CD8-positive, alpha-beta memory T cell (primary cell): ENCODE measurements at places on chromosomes 1 and 21. TPM values are rescaled to one million over a fixed set of nuclear protein-coding genes. Genes with fewer than 3 reads are reported as not detected.

DNA sequence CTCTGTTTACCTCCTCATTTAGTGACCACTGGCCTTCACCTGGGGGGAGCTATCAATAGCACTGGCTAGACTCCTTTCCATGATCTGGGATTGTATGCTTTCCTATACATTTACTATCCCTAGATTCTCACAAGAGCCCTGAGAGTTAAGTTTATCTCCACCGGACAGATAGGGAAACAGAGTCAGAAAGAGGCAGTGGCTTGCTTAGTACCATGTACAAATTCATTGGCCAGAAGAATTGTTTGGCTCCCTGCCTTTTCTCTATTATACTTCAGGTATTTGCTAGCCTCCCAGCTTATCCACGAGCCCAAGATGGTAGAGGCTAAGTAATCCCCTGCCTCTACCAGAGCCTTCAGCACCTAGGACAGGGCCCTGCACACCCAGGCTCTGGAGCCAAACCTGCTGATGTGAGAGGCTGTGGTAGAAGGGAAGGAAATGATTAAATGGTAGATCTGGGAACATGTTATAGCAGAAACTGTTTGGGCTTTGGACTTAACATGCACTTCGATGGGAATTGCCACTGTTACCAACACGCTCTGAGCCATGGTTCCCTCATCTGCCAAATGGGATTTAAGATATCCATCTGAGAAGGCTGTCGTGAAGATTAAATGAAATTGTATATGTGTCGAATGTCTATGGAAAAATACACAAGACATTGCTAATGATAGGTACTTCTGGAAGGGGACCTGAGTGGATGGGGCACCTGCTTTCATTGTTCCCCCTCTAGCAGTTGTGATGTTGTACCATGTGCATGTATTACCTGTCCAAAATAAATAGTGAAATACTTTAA is 3.1 kb upstream of the BLACAT1 start:
- peaks cover 24% of the 10 kb centered on the region for H3K27me3 ChIP-seq
- no peak for DNase-seq
- peaks cover 16% of the 10 kb centered on the region for H3K4me1 ChIP-seq

The PEX14 gene
- 22.2 TPM for total RNA-seq

DNA sequence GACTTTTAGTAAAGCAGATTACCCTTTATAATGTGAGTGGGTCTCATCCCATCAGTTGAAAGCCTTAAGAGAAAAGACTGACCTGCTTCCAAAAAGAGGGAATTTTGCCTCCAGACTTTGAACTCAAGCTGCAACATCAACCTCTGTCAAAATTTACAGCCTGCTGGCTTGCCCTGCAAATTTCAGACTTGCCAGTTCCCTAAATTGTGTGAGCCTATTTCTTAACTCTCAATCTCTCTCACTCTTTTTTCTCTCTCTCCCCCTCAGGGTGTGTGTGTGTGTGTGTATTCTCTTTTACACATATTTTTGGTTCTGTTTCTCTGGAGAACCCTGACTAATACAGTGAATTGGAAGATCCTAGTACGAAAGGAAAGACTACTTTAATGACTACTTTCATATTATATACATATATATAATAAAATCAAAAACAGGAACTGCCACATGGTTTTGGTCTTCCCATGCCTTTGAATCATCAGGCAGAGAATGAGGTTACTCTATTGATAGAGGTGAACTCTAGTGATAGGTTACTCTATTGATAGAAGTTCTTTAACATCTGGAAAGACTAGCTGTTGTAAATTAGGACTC is 6.4 kb downstream of the OR2C3 start:
- H3K4me1 ChIP-seq, result no peaks in the 10 kb centered on the region
- H3K4me3 ChIP-seq, result no peak overlapping the region
- no peak overlapping the region for H3K27ac ChIP-seq
- no peaks in the 10 kb centered on the region for H3K36me3 ChIP-seq

The KMO gene
- total RNA-seq, result 1.4 TPM

GRCh38 chr1:85342207-85342606 is 65.8 kb upstream of the BCL10 start:
- H3K4me1 ChIP-seq, result no peaks in the 10 kb centered on the region
- H3K4me3 ChIP-seq, result no peak overlapping the region
- H3K27ac ChIP-seq, result no peak overlapping the region
- H3K27me3 ChIP-seq, result no peaks in the 10 kb centered on the region
- no peaks in the 10 kb centered on the region for H3K36me3 ChIP-seq
- DNase-seq, result no peak

The RHD gene
- total RNA-seq, result not detected

- DNase-seq, result no peak
- H3K4me1 ChIP-seq, result peaks cover 5% of the 10 kb centered on the region
- H3K36me3 ChIP-seq, result no peaks in the 10 kb centered on the region
- no peak overlapping the region for H3K4me3 ChIP-seq
- no peak overlapping the region for H3K27ac ChIP-seq
These were observed 10.0 kb downstream of the STMN1 start for GRCh38 chr1:25896266-25896665.

DNA sequence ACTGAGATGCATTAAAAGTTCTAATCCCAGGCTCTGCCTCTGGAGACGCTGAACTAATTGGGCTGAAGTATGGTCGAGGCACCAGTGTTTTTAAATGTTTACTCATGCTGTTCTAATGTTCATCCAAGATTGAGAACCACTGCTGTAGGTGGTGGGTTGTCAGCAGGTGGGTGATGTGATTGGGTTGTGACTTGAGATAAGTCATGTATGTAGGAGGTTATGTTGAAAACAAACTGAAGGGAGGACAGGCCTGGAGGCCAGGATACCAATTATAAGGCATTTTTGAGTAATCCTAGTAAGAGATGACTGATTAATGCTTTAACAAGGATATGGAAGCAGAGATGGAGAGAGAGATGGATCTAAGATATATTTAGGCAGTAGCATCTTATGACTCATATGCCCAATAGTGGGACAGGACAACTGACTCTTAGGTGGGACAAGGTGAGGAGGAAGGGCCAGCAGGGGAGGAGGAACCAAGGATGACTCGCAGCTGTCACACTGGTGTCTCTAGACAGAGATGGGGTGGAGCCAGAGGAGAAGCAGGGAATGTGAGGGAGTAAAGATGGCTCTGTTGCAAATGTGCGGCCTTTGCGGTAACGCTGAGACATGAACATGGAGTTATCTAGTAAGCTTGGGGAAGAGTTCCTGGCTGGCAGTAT is 29.3 kb downstream of the RAB4A start:
- H3K4me3 ChIP-seq, result no peak overlapping the region
- DNase-seq, result no peak
- peaks cover 35% of the 10 kb centered on the region for H3K36me3 ChIP-seq
- no peak overlapping the region for H3K27ac ChIP-seq
- H3K27me3 ChIP-seq, result no peaks in the 10 kb centered on the region

- no peak for DNase-seq
- no peaks in the 10 kb centered on the region for H3K36me3 ChIP-seq
These were observed 88.8 kb upstream of the IPO9 start for GRCh38 chr1:201740086-201740541.

DNA sequence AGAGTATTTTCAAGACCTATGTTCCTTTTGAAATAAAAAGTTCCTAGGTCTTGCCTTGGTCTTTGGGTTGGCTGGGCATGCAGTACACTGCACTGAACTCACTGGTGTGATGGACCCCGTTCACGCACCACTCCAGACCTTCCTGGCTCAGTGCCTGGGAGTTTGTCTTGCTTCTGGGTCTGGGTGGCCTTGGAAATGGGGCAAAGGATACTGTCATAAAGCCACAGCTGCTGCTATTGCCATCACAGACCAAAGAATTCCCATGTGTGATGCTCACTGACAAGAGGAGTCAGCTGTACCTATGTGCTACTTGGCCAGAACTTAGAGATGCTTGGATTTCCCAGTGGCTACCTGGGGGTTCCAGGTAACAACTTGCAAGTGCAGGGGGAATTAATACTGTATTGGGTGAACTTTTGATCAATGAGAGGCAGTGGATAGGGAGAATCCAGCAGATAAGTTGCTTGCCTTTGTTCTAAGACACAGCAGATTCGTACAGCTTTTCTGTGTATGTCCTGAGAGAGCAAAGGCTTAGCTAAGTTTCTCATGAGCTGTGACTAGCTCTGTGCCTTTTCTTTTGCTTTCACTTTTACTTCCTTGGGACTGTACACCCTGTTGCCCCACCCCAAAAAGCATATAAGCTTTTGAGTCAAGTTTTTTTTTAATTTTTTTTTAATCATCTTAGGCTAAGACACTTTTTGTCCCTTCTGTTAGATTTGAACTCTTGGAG is 115.3 kb downstream of the RUNX1 start:
- peak overlapping the region; percentile 51 for H3K4me3 ChIP-seq
- H3K36me3 ChIP-seq, result no peaks in the 10 kb centered on the region
- peaks cover 81% of the 10 kb centered on the region for H3K4me1 ChIP-seq
- DNase-seq, result no peak
- peak overlapping the region; percentile 32 for H3K27ac ChIP-seq
- H3K27me3 ChIP-seq, result no peaks in the 10 kb centered on the region

DNA sequence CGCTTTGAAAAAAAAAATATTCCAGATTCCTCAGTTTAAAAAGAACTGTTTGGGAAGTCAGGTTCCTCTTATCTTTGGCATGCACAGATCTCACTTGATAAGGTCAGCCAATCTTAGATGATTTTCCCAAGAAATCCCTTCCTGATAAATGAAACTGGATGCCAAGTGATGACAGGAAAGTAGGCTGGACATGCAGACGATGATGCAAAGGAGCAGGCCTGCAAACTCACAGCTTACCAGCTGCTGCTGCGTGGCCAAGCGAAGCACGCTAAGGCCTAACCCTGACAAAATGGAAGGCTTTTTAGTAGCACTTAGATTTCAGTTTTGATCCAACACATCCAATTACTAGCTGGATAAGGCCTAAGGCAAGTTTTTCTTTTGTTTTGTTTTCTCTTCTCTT is 10.1 kb downstream of the TADA1 start:
- no peak for DNase-seq
- peaks cover 25% of the 10 kb centered on the region for H3K36me3 ChIP-seq
- H3K27ac ChIP-seq, result no peak overlapping the region
- no peaks in the 10 kb centered on the region for H3K27me3 ChIP-seq

- DNase-seq, result no peak
- H3K4me3 ChIP-seq, result no peak overlapping the region
- H3K36me3 ChIP-seq, result no peaks in the 10 kb centered on the region
- no peak overlapping the region for H3K27ac ChIP-seq
- H3K4me1 ChIP-seq, result no peaks in the 10 kb centered on the region
These were observed 102.7 kb downstream of the LMX1A start for GRCh38 chr1:165253818-165254254.

- no peak overlapping the region for H3K4me3 ChIP-seq
- no peaks in the 10 kb centered on the region for H3K4me1 ChIP-seq
- H3K27me3 ChIP-seq, result no peaks in the 10 kb centered on the region
- H3K27ac ChIP-seq, result no peak overlapping the region
- DNase-seq, result no peak
These were observed 74.1 kb upstream of the POU3F1 start for GRCh38 chr1:38120552-38121230.

- peaks cover 17% of the 10 kb centered on the region for H3K4me1 ChIP-seq
- no peak overlapping the region for H3K4me3 ChIP-seq
- H3K36me3 ChIP-seq, result no peaks in the 10 kb centered on the region
- no peak for DNase-seq
These were observed 14.0 kb downstream of the HSF2BP start for GRCh38 chr21:43645136-43645891.

The OR2T35 gene
- total RNA-seq, result not detected
